ENCODE measurements at places on chromosomes 1 and 21.

- no peak for DNase-seq
Measured at GRCh38 chr21:35281956-35282355, 232.9 kb upstream of the RUNX1 start.

DNA sequence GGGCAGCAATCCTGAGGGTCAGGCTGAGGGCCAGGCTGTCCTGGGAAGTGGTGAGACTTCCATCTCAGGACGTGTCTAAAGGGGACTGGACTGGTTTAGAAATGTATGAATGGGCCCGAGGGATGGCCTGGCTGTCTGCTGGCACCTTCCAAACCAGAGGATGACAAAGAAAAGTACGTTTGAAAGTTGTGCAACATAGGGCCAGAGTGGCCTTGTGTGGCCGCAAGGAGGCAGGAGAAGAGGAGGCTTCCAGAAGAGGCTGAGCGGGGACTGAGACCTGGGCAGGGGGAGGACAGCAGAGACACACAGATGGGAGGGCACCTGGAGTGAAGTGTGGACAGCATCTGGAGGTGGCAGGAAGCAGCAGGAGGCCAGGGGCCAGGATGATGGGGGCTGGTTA lies 2.6 kb upstream of the SYTL1 start:
- no peak for DNase-seq

- DNase-seq = no peak
Measured at GRCh38 chr1:117648015-117648414, 42.2 kb downstream of the TENT5C start.

DNA sequence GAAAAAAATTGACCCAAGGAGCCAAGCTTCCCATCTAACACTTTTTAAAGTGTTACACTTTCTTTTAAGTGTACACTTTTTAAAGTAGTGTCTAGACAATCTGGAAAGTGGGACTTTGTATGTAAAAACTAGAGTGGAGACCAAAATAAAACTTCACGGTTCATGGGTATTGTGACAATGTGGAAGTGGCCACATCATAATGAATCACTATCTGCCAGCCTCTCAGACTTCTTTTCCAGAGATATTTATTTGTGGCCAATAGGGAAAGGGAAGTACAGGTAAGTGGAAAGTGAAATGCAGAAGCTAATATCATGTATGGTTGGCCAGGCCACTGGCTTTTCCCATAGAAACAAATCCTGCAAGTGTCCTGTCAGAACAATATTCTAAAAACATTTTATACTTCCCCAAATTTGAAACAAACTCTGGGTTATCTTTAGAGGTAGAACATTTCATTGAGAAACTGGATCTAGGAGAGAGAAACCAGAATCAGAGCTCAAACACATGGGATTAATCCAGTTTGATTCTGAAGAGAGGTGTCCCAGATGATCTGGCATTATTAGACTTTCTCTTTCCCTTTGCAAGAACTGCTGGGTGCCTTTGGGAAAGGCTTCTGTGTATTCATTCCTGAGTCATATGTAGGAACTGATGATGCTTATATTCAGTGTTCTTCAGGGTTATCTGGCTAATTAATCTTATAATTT lies 2.0 kb downstream of the TNFSF18 start:
- no peak for DNase-seq

DNA sequence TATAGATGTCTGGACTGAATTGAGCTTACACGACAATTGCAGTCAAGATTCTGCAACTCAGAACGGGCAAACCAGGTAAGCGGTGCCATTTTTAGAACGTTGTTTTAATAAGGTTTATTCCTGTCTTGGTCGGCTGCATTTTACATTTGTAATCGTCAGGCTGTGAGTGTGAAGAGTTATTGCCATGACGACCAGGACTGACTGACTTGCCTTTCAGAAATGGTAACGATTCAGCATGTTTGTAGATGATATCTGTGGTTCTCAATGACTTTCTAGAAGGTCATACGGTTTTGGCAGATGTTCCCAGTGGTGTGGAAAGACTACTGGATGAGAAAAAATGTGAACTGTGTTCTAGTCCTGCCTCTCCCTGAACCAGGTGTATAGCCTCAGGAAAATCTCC lies 271.3 kb upstream of the B3GALT2 start:
- no peak for DNase-seq

DNA sequence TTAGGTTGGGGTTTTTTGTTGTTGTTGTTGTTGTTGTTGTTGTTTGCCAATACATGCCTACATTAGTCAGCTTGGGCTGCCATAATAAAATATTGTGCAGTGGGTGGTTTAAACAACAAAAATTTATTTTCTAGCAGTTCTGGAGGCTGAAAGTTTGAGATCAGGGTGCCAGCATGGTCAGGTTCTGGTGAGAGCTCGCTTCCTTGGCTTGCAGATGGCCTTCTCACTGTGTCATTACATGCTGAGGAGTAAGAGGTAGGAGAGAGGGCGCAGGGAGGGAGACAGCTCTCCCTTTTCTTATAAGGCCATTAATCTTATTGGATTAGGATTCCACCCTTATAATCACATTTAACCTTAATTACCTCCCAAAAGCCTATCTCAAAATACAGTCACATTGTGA lies 52.7 kb downstream of the DIRAS3 start:
- DNase-seq = no peak

DNA sequence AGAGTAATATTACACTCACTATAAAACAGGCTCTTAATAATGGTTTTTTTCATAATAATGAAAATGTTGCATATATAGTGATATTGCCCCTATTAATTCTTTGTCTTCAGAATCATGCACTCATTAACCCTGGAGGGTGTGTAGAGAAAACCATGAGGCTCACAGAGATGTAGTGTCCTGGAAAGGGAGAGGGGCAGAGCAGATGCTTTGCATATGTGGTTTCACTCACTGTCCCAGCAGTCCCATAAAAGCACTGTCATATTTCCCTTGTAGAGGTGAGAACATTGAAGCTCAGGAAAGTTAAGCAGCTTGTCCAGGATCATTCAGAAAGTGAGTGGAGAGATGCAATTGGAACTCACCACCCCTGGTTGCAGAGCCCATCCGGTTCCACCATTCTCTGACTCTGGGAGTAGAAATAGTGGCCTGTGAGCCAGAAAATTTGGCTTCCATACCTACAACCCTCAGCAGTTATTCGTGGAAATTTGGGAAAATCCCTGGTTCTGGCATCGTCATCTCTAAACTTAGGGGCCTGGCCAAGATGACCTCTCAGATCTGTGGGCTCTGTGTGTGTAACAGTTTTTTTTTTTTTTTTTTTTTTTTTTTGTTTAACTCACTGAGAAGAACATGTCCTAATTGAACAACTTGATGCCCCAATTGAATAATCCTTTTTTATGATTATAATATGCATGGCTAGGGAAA lies 86.4 kb downstream of the RGL1 start:
- no peak for DNase-seq

Data from WTC11 (cell line).